ENCODE measurements at places on chromosomes 1 and 21. TPM values are rescaled to one million over a fixed set of nuclear protein-coding genes. Genes with fewer than 3 reads are reported as not detected.

GRCh38 chr1:33572387-33572786 is 99.9 kb downstream of the ZSCAN20 start:
- DNase-seq, result peak; percentile 5

GRCh38 chr1:25926731-25927496 is 20.7 kb upstream of the STMN1 start:
- DNase-seq, result no peak

- DNase-seq, result no peak
These were observed 35.4 kb downstream of the ACOT7 start for GRCh38 chr1:6358144-6358624.

DNA sequence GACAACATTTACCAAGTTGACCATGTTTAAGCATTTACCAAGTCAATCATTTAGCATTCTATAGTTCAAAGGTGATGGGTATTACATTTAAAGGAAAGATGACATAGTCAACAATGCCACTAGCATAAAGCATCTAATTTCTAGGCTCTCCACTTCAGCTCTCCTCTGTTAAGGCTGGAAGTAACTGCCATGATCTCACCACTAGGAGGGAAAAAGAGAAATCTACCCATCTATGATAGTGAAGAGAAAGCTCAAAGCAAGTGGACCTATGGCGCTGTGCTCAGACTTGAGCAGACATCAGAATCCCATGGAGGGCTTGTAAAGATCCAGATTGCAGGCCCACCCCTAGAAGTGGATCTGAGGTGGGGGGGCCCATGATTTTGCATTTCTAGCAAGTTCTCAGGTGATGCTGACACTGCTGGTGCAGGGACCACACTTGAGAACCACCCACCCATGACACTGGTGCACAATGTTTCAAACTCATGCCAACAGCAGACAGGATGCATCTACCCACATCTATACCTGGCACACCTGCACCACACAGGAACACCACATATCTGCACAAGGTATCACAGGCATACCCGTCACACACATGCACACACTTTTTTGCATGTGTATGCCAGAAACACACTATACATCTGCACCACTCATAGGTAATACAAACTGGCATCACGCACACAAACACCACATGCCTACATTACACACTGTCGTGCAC is 392.9 kb upstream of the RUNX1 start:
- no peak for DNase-seq

DNA sequence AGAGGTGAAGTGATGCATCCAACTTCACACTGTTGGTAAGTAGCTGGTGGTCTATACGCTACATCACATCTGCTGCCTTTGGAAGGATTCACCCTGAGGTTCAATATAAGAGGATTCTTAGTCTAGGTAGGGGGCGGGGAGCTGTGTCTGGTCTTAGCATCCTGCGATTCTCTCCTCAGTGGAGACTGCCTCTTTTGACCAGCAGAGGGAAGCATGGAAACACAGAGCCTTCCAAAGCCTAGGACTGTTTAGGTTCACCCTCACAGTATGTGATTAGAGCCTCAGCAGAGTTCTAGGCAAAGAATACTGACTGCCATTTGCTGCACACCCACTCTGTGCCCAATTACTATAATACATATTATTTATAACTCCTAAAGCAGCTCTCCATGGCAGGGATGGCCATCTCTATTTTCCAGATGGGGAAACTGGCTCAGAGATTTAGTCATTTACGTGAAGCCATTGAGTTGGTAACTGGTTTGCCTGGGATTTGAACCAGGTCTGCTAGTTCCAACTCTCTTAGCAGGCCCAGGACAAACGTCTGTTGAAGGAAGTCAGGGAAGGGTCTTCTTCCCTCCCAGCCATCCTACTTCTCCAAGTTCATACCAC is 28.9 kb upstream of the EFCAB14 start:
- peak; percentile 48 for DNase-seq

DNA sequence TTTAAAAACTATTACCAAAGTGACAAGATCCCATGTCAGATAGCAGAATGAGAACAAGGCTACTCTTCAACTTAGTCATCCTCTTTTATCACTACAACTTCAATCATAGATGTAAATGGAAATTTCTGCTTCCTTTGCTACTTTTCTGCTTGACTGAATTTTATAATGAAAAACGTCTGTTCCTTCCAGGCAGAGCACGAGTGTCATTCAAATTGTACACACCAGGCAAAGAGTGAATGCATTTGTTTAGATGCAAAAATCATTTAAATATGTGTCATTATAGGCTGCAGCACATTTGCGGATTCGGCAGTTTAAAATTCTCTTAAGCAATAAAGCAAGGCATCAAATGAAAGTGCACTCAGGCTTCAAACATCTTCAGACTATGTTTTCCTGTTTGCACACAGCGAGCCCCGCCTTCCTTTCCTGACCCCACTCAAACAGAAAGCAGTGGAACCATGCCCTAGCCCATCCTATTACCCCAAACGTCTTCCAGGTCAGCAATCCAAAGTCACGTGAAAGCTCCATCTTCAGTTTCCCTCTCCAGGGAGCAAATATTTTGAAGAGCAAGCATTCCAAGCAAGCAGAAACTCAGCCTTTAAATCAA is 99.6 kb downstream of the APP start:
- DNase-seq, result peak; percentile 77

Gene RHCE
- 3.1 TPM for total RNA-seq

Gene FAM163A
- total RNA-seq, result 0.09 TPM

GRCh38 chr1:221343607-221344006 is 398.3 kb downstream of the DUSP10 start:
- peak; percentile 54 for DNase-seq

Gene LCE2B
- total RNA-seq, result not detected

Data from lung (tissue), 17 donors.